ENCODE measurements at places on chromosomes 4 and X. TPM values are rescaled to one million over a fixed set of nuclear protein-coding genes. Genes with fewer than 3 reads are reported as not detected.

DNA sequence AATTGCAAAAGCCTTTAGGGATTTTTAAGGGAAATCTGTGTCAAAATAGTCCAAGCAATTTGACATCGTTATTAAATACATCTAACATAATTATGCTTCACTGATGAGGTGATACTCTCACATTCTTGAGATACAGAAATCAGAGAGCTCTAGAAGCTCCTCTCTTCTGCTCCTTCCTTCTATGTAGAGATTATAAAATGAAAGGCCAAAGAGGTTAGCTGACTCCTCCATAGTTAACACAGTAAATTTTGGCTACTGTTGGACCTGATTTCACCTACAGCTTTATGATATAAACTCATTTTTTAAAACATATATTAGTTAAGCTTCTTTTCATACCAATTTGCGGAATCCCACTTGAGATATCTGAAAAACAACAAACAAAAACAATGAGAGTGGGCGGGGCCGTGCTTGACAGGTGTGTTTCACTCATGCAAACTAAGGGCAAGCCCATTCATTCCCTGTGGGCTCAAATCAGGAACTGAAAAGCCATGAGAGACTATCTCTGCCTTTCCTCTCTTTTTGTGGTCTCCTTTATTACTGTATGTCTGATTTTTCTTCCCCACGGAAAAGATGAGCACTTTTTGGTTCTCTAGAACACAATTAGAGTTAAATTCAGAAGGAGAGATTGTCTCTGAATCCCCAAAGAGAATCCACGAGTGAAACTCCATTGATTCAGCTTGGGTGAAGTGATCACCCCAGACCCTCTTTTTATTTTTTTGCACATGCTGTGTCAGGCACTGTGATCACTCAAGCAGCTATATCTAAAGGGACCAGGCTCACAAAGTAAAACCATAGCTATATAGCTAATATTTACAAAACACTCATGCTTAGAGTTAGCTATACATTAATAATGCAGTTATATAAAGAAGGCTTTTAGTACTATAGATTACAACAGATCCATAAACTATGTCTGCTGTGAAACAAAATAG is 566.3 kb downstream of the IL15 start:
- no peak overlapping the region for H3K27ac ChIP-seq
- no peaks in the 10 kb centered on the region for H3K36me3 ChIP-seq
- no peak overlapping the region for H3K4me3 ChIP-seq
- no peaks in the 10 kb centered on the region for H3K27me3 ChIP-seq

DNA sequence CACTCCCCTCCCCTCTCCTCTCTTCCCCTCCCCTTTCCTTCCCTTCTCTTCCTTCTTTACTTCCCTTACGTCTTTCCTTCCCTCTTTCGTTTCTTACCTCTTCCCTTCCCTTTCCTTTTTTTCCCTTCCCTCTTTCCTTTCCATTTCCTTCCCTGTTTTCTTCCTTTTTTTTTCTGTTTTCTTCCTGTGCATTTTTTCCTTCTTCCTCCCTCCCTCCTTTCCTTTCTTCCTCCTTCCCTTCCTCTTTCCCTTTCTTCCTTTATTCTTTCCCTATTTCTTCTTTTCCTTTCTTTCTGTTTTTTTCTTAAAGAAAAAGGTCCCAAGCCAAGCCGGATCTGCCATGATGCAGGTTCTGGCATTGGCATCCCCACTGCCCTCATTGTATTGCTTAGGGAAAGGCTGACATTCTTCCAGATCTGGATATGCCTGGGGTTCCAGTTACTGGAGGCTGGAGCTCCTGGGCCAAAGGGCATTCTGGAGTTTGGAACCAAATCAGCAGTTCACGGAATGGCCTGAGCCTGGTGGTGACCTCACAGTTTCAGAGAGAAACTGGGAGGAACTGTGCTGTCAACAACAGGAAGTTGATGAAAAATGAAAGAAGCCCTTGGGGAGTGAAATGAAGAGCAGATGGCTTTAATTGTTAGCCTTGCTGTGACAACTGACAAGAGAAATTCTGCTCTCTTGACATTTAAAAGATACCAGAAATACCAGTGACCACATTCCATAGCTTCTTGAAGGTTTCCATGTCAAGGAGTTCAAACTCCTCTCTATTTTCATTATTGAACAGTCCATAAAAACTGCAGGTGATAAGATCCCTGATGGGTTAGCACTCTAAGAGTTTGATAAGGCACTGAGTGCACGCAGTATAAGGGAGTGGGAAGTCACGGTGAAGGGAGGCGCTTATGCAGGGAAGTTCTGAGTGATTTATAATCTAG is 622.1 kb downstream of the SPRY1 start:
- no peaks in the 10 kb centered on the region for H3K36me3 ChIP-seq
- H3K4me3 ChIP-seq = no peak overlapping the region
- peaks cover 9% of the 10 kb centered on the region for H3K4me1 ChIP-seq
- DNase-seq = peak; percentile 12
- H3K27me3 ChIP-seq = no peaks in the 10 kb centered on the region

GRCh38 chrX:29699239-29699638 is 516.1 kb upstream of the MAGEB2 start:
- DNase-seq = no peak
- no peak overlapping the region for H3K4me3 ChIP-seq
- H3K4me1 ChIP-seq = no peaks in the 10 kb centered on the region
- H3K27ac ChIP-seq = no peak overlapping the region
- no peaks in the 10 kb centered on the region for H3K27me3 ChIP-seq

GRCh38 chr4:108051343-108051742 is 61.7 kb downstream of the HADH start:
- DNase-seq = no peak
- no peaks in the 10 kb centered on the region for H3K4me1 ChIP-seq
- no peaks in the 10 kb centered on the region for H3K36me3 ChIP-seq

- no peaks in the 10 kb centered on the region for H3K36me3 ChIP-seq
- DNase-seq = no peak
- no peak overlapping the region for H3K4me3 ChIP-seq
- no peaks in the 10 kb centered on the region for H3K4me1 ChIP-seq
Observed at GRCh38 chr4:61442936-61443335, 242.8 kb downstream of the ADGRL3 start.

GRCh38 chr4:6257247-6258025 is 12.2 kb upstream of the WFS1 start:
- no peak overlapping the region for H3K27ac ChIP-seq
- no peak for DNase-seq
- peaks cover 26% of the 10 kb centered on the region for H3K27me3 ChIP-seq
- H3K4me1 ChIP-seq = no peaks in the 10 kb centered on the region
- no peaks in the 10 kb centered on the region for H3K36me3 ChIP-seq

GRCh38 chrX:55908661-55909212 is 191.2 kb downstream of the RRAGB start:
- no peak overlapping the region for H3K27ac ChIP-seq
- no peaks in the 10 kb centered on the region for H3K27me3 ChIP-seq
- no peak for DNase-seq
- H3K36me3 ChIP-seq = no peaks in the 10 kb centered on the region

GRCh38 chrX:39513836-39514235 is 583.9 kb downstream of the BCOR start:
- no peak for DNase-seq
- no peaks in the 10 kb centered on the region for H3K36me3 ChIP-seq
- H3K27ac ChIP-seq = no peak overlapping the region
- no peaks in the 10 kb centered on the region for H3K4me1 ChIP-seq

GRCh38 chr4:167032871-167033270 is 201.4 kb downstream of the SPOCK3 start:
- no peak overlapping the region for H3K27ac ChIP-seq
- H3K36me3 ChIP-seq = no peaks in the 10 kb centered on the region
- DNase-seq = no peak
- no peak overlapping the region for H3K4me3 ChIP-seq
- no peaks in the 10 kb centered on the region for H3K4me1 ChIP-seq

GRCh38 chr4:15234116-15234855 is 193.5 kb upstream of the C1QTNF7 start:
- no peaks in the 10 kb centered on the region for H3K27me3 ChIP-seq
- peaks cover 11% of the 10 kb centered on the region for H3K4me1 ChIP-seq
- H3K36me3 ChIP-seq = no peaks in the 10 kb centered on the region
- no peak overlapping the region for H3K4me3 ChIP-seq
- no peak overlapping the region for H3K27ac ChIP-seq
- DNase-seq = no peak

DNA sequence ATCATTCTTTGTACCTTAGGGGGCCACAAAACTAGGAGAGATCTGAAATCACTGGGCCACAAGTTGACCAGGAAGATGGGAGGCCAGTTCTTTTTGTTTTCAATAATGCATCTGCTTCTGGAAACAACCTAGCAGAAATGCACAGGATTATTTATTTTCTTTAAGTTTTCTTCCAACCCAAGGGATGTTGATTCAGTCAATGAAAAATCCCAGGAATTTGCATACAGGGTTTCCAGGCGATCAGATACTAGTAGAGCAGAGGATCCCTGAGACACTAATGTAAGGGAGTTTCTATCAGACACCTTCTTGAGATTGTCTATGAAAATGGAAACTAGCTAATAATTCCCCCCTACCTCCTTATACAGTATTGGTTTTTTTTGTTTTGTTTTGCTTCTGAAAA is 7.4 kb downstream of the ATOH1 start:
- DNase-seq = no peak
- H3K36me3 ChIP-seq = no peaks in the 10 kb centered on the region
- peaks cover 26% of the 10 kb centered on the region for H3K27me3 ChIP-seq
- H3K27ac ChIP-seq = no peak overlapping the region
- H3K4me3 ChIP-seq = no peak overlapping the region

- H3K36me3 ChIP-seq = no peaks in the 10 kb centered on the region
- H3K27ac ChIP-seq = no peak overlapping the region
- no peak overlapping the region for H3K4me3 ChIP-seq
- H3K27me3 ChIP-seq = no peaks in the 10 kb centered on the region
- DNase-seq = no peak
- peaks cover 37% of the 10 kb centered on the region for H3K4me1 ChIP-seq
Observed at GRCh38 chr4:4506961-4507360, 34.9 kb downstream of the STX18 start.

DNA sequence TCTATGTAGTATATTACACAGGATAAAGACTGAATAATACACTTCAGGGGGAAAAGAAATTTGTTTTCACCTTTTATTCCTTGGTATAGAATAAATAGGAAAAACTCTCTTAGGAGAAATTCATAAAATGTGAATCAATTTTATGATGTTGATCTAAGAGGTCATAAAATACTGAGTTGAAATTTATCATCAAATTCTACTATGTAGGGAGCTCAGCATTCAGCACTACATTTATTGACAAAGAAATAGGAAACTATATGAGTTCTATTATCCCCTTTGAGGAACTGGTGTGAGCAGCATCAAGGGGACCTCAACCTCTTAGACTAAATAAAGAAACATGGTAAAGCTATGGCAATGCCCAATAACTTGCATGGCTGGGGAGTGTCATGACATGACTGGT is 348.2 kb upstream of the SMIM31 start:
- H3K27me3 ChIP-seq = no peaks in the 10 kb centered on the region
- no peak overlapping the region for H3K4me3 ChIP-seq
- no peak overlapping the region for H3K27ac ChIP-seq
- DNase-seq = no peak
- no peaks in the 10 kb centered on the region for H3K36me3 ChIP-seq

FAM9C gene
- total RNA-seq = not detected

CLGN gene
- total RNA-seq = 17.0 TPM

CXCL6 gene
- total RNA-seq = not detected

KCND1 gene
- total RNA-seq = not detected

SLC10A4 gene
- not detected for total RNA-seq

KLHL5 gene
- total RNA-seq = 36.2 TPM

STK26 gene
- 78.3 TPM for total RNA-seq

RHOXF2 gene
- not detected for total RNA-seq

Measured in HepG2 (cell line).